Nucleus accumbens (tissue), 56 donors: ENCODE measurements at places on chromosomes 6 and 20.

DNA sequence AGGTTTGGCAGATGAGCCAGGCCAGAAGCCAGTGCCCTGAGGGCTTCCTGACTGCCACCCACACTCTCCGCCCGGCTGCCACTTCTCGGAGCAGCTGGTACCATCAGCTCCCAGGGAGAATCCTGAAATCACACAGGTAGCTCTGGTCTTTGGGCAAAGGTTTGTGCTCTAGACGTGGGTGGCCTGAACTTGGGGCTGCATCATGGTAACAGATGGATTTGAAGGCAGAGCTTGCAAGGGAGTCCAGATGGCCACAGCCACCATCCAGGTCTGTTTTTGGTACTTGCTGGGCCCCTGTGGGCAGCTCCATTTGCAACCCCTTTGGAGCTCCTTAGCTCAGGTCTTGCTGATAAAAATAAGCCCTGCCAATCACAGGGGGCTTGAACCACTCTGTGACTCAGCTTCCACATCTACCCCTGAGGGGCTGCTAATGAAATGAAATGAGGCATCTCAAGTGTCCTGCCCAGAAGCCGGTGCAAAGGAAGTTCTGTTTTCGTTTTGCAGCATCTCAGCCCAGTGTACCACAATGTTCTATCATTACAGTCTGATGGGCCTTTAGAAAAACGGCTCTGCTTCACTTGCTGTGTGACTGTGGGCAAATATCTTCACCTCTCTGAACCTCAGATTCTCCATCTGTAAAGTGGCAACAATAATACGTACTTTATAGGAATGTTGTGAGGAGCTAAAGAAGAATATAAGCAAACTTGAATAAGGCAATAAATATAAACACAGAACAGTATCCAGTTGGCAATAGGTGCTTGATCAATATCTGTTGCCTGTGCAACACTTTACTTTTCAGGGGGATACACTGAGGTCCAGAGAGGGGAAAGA lies 25.1 kb upstream of the CDH22 start:
- DNase-seq, result no peak

DNA sequence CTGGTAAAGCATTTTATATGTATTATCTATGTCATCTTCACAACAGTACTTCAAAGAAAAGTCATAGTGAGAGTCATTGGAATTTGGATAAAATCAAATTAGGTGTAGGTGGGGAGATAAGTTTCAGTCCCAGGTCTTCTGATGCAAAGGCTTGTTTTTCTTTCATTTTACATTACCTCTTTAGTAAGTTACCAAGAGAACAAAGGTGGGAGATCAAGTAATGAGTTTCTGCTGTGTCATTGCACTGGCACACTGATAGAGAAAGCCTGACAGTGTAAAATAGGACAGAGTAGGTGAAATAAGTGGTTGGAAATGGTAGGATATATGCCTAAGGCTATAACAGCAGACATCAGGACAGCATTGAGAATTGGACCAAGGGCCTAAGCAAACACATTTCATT lies 250.4 kb downstream of the NKAIN2 start:
- no peak for DNase-seq

DNA sequence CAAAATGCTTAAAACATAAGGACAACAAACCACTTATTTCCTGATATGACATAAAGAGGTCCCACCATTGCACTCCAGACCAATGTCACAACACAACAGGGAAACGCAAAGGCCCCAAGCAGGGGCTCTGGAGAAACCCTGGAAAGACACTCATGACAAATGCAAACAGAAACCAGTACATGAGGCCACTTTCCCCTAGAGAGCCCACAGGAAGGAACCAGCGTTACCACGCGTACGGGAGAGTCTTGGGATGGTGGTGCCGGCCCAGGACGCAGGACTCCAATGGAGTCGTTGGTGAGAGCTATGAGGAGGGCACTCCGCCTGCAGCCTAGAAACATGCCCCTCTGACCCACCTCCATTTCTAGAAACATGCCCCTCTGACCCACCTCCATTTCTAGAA lies 20.2 kb downstream of the GMEB2 start:
- no peak for DNase-seq

GRCh38 chr6:108031968-108032367 lies 42.6 kb downstream of the OSTM1 start:
- no peak for DNase-seq

DNA sequence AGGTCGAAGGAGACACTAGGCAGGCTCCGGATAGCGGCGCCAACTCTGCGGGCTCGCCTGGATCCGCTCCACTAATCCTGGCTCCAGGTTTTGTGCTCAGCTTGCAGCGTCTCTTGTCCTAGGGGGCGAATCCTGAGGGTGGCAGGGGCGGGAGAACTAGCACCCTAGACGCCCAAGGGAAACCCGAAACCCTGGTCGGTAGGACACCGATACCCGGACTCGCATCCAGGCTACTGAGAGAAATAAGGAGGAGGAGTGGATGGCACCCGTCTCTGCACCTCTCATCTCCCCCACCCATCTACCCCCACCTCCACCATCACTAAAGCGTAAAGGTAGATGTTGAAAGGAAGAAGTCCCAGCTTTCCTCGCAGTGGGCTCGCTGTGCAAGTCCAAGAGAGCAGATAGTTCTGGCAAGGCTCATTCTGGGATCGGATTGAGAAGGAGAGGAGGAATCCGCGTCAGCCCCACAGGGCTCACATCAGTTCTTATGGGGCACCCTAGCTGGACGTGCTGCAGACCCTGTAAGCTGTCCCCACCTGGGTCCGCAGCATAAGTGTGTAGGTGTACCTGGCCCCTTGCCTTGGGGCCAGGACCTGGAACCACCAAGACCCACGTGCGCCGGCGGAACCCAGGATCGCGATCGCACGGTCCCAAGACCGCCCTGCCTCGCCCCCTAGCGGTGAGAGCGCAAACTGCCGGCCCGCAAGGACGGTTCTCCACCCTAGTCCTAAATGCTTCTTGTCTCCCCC lies 6.9 kb downstream of the SLC32A1 start:
- DNase-seq, result peak; percentile 39

DNA sequence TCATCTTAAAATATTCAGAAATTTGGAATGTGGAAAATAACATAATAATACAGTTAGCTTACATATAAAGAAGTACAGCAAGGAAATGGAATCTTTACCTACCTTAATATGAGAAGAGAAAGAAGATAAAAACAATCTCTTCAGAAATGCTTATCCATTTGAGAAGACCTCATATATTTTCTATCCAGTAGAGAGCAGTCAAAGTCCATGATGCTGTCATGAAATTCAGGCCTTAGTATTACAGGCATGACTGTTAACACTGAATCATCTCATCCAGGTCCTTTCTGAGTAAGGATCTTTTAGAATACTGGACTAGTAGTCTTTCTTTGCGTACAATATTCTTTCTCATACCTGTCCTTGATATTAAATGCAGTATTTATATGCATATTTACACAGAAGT lies 713.4 kb downstream of the CD109 start:
- DNase-seq, result no peak

GRCh38 chr6:167760979-167761793 lies 65.5 kb upstream of the AFDN start:
- peak; percentile 35 for DNase-seq

DNA sequence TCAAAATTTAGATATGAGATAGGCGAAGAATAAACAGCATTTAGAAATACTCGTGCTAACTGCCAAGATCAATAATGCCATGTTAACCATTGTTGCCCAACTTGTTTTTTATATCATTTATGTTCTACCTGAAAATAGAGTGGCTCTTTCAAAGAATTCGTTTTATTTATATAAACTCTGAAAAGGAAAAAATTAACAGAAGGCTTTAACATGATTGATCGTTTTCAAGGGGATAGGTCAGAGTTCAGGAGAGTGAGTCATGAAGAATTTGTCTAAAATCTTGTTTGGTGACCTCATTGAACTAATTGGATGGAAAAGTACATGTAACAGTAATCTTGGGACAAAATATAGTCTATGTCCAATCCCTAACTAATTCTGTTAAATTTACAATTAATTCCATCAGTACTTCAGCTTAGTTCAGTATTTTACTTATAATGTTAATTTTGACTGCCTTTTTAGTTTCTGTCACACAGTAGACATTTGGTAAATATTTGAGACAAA lies 11.1 kb upstream of the ELOVL2 start:
- no peak for DNase-seq

DNA sequence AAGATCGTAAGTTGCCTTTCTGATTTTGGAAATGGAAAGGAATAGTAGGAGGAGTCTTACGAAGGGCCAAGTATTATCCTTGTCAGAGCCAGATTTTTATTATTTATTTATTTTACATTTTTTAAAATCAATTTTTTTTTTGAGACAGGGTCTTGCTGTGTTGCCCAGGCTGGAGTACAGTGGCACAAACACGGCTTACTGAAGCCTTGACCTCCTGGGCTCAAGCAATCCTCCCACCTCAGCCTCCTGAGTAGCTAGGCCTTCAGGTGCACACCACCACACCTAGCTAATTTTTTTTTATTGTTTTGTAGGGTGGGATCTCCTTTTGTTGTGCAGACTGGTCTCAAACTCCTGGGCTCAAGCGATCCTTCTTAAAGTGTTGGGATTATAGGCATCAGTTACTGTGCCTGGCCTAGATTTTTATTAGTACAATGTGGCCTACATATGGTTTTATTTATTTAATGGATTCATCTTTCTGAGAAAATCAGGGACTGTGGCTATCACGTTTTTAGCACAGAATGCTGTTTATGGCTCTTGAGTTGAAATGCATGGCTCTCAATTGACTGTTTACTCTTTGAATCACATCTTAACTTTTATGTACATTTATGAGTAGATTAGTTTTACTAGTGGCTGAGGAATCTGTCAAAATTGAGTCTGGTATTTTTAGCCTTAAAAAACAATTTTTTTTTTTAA lies 16.7 kb downstream of the CDC5L start:
- DNase-seq, result no peak

- no peak for DNase-seq
These were observed 35.2 kb upstream of the TXLNB start for GRCh38 chr6:139327038-139327437.

GRCh38 chr20:24643731-24644626 lies 174.6 kb downstream of the SYNDIG1 start:
- DNase-seq, result no peak

- DNase-seq, result no peak
These were observed 114.5 kb upstream of the EDN1 start for GRCh38 chr6:12175626-12176025.

DNA sequence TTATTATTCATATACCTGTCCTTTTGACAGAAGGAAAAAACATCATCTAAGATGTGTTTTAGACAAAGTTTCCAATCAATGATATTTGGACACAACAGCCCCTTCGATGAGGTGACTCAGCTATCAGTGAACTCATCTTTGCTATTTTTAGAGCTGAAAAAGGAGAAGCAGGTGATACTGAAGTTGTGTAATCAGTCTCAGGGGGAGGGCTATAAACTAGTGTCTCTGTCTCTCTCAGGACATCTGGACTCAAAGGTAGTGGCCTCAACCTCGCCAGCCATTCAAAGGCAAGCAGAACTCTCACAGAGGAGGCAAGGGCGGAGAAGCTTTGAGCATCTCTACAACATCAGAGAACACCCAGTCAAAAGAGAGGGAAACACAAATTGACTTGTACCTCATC lies 135.4 kb downstream of the BFSP1 start:
- DNase-seq, result no peak

DNA sequence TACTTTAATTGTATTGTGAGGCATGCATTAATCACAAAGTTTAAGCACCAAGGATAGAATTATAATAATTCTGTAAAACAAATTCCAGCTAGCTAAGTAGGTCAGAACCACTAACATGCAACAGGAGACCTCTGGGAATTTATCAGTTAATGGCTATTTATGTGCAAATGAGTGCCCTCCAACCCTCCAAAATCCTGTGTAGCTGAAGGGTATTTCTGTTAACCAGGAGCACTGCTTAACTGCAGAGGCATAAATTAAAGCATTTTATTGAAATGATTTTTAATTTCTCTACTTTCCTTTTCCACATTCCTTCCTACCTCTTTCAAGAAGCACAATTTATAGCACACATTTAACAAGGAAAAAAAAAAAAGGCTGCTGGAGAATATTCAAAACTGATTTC lies 77.0 kb downstream of the MMS22L start:
- DNase-seq, result no peak

- no peak for DNase-seq
These were observed 11.9 kb upstream of the KIAA1755 start for GRCh38 chr20:38272398-38272797.

DNA sequence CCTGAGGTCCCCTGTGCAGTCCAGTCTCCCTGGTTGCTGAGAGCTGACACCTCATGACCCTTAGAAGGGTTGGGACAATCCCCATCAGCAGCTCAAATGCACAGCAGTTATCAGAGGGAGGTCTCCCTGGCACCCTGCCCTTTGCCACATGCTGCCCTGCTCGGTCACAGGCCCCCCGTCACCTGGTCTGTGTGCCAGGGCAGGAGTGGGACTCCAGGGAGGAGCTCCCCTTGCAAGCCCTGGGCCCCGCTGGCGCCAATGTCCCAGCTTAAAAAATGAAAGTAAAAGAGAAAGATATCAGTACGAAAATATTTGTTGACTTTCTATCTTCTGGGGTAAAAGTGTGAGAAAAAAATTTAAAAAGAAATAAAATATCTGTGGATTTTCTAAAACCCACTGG lies 68.1 kb upstream of the SLC22A16 start:
- no peak for DNase-seq

- DNase-seq, result no peak
These were observed 59.7 kb upstream of the SNX9 start for GRCh38 chr6:157763129-157763903.

DNA sequence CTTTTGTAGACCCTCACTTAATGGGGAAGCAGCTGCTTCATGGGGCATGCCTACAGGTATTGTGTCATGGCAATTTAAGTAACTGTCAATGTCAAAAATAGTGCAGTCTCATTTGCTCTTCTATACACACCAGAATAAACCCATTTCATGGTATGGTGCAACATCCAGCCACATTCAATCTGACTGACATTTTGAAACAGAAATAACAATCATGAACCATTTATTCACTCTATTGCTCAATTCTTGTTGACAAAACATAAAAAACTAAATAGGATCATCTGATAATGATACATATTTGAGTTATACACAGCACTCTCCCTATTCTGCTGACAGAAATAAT lies 122.9 kb downstream of the MAP7 start:
- no peak for DNase-seq

GRCh38 chr6:20352346-20352745 lies 49.3 kb upstream of the E2F3 start:
- DNase-seq, result no peak

DNA sequence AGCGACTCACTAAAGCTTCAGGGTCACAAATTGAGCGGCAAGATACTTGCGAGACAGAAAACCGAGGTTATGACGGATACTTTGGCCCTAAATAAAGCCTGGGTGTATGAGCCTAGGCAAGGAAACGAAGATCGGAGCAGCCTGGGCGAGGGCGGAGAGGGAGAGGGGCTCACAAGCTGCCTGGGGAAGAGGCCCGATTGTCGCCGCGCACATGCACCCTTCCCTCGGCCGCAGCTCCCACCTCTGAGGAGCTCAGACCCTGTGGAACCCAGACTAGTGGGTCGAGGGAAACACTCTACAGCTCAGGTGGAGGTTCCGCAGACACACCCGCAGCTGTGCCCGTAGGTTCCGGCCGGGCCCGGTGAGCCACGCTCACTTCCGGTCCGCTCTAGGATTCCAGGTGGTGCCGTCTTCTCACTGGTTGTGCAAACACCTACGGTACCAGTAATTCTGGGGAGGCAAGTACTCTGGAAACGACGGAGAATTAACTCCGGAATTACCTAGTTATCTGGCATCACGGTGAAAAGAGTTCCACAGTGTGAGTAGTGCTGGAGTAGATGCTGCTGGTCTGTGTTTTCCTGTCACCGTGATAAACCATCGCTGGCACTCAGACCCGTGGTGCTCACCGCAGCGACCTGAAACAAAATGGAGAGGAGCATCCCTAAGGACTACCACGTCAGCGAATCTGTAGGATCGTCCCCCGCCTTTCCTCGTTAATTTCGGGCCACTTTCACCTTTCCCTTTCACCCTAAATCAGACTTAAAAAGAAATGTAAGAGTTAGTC lies 61.5 kb downstream of the GPX5 start:
- DNase-seq, result peak; percentile 44

GRCh38 chr6:146047371-146047770 lies 18.5 kb downstream of the GRM1 start:
- no peak for DNase-seq
